ENCODE measurements at places on chromosomes 7 and 10. TPM values are rescaled to one million over a fixed set of nuclear protein-coding genes. Genes with fewer than 3 reads are reported as not detected.

LRRN3 gene
- 0.69 TPM for total RNA-seq

ATOH7 gene
- 0.11 TPM for total RNA-seq

APBB1IP gene
- not detected for total RNA-seq

FGL2 gene
- 8.8 TPM for total RNA-seq

IL2RA gene
- total RNA-seq = not detected

DPP6 gene
- total RNA-seq = not detected

FZD1 gene
- total RNA-seq = 58.5 TPM

TRIM8 gene
- 135 TPM for total RNA-seq

PRKG1 gene
- 6.2 TPM for total RNA-seq

NXPH1 gene
- total RNA-seq = 2.8 TPM

CEP55 gene
- total RNA-seq = 102 TPM

OR2A5 gene
- total RNA-seq = not detected

ENO4 gene
- 0.23 TPM for total RNA-seq

GCK gene
- total RNA-seq = not detected

FOXK1 gene
- total RNA-seq = 20.5 TPM

INHBA gene
- total RNA-seq = 3.0 TPM

LRRC17 gene
- 1,308 TPM for total RNA-seq

TMEM229A gene
- total RNA-seq = not detected

FAM237B gene
- not detected for total RNA-seq

Data from LHCN-M2 (cell line).